ENCODE measurements at places on chromosomes 6 and 20.

GRCh38 chr6:52180787-52181558 is 5.2 kb upstream of the IL17A start:
- DNase-seq: no peak

DNA sequence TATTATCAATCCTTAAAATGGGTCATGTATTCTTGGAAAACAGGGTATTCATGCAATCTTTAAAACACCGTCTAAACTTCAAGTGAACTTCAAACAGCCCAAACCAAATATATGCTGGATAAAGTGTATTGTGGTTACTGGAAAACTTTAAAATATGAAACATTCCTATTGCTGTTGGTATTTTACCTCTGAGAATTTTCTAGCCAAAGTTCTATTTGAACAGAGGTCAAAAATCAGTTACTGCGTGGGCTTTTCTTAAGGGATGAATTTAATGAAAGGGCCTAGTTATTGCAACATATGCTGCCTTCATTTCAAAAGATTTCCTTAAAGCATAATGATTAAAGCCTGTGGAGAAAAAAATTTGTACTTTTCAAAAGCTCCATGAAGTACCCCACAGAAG is 436.0 kb downstream of the PLCB1 start:
- no peak for DNase-seq

GRCh38 chr6:38088829-38089228 is 269.3 kb downstream of the ZFAND3 start:
- DNase-seq: no peak

DNA sequence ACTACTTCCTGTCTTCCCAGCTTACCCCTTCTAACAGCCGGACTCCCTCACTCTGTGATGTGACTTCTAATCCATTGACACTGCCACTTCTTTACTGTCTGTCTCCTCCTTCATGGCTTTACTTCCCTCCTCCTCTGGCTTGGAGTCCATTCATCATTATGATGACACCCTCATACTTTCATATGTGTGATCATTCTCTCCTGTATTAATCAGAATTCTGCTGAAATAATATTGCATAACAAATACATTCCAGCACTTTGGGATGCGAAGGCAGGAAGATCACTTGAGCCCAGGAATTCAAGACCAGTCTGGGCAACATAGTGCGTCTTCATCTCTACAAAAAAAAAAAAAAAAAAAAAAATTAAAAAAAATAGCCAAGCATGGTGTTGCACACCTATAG is 147.9 kb upstream of the BTBD3 start:
- DNase-seq: no peak

- DNase-seq: no peak
Observed at GRCh38 chr20:54107600-54108325, 37.4 kb upstream of the BCAS1 start.

GRCh38 chr20:62845416-62846160 is 16.0 kb downstream of the TCFL5 start:
- no peak for DNase-seq

DNA sequence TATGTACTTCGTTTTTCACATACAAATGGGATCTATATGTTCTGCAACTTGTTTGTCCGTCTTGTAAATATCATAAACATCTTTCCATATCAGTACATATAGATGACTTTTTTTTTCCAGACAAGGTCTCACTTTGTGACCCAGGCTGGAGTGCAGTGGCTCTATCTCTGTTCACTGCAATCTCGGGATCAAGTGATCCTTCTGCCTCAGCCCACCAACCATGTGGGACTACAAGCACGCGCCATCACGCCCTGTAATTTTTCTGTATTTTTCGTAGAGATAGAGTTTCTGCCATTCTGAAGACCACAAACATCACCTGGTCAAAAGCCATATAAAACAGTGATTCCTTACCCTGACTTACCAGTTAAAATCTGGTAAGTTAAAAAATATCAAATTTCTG is 37.7 kb upstream of the SYNCRIP start:
- no peak for DNase-seq

- DNase-seq: no peak
Observed at GRCh38 chr6:159249752-159250151, 80.6 kb downstream of the FNDC1 start.
